ENCODE measurements at places on chromosomes 11 and 22.

- DNase-seq = no peak
Measured at GRCh38 chr11:57546869-57547475, 9.6 kb downstream of the SMTNL1 start.

GRCh38 chr22:30398685-30399680, 2.2 kb downstream of the SEC14L2 start:
- no peak for DNase-seq

- DNase-seq = no peak
Measured at GRCh38 chr22:44895296-44896055, 114.3 kb downstream of the PHF21B start.

DNA sequence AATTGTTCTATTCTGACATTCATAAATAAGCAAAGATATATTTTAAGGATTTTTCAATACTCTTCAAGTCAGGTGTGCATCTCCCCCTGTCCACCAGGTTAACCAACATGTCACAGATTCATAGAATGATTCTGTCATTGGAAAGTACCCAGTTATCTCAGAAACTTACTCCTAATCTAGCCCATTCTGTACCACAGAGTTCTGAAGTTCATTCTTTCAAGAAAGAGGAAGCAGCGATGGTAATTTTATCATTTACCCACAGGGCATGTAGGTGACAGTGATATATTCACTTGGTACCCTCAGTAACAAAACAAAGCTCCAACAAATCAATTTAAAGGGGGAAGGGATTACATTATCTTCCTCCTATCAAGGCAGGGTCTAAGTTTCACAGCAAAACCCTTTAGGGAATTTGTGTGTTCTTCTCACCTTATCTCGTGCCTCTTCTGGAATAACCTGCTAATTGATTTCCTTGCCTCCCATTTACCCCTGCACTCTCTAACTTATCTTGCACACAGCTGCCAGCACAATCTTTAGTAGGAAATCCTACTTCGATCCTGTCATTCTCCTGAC, 19.0 kb upstream of the MPPED2 start:
- DNase-seq = no peak

DNA sequence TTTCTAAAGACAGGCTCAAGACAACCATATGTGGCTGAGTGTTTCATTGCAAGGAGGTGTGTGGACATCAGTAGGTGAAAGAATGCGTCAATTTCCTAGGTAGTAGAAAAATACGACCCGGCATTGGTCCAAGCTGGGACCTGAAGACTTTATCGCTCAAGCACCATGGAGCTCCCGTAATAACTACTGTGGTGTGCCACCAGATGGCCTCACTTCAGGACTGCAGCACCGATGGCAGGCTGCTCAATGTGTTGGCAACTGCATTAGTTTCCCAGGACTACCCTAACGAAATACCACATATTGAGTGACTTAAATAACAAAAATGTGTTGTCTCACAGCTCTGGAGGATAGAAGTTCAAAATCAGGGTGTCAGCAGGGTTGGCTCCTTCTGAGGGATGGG, 72.4 kb upstream of the FAT3 start:
- DNase-seq = no peak

DNA sequence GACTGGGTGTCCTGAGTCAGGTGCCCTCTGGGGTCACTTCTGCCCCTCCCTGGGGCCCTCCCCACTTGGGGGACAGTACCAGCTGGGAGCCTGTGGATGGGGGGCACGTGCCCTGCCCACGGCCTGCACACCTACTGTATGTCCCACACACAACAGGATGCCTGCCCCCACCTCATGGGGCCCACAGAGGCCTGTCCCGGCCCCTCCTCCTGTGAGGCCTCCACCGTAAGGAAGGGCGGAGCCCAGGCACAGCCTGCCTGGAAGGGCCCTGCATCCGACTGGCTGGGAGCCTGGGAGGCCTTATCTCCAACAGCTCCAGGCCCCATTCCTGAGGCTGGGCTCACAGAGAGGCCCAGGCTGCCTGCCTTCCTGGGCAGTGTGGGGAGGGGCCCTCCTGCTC, 47.8 kb downstream of the BRSK2 start:
- DNase-seq = peak; percentile 27

DNA sequence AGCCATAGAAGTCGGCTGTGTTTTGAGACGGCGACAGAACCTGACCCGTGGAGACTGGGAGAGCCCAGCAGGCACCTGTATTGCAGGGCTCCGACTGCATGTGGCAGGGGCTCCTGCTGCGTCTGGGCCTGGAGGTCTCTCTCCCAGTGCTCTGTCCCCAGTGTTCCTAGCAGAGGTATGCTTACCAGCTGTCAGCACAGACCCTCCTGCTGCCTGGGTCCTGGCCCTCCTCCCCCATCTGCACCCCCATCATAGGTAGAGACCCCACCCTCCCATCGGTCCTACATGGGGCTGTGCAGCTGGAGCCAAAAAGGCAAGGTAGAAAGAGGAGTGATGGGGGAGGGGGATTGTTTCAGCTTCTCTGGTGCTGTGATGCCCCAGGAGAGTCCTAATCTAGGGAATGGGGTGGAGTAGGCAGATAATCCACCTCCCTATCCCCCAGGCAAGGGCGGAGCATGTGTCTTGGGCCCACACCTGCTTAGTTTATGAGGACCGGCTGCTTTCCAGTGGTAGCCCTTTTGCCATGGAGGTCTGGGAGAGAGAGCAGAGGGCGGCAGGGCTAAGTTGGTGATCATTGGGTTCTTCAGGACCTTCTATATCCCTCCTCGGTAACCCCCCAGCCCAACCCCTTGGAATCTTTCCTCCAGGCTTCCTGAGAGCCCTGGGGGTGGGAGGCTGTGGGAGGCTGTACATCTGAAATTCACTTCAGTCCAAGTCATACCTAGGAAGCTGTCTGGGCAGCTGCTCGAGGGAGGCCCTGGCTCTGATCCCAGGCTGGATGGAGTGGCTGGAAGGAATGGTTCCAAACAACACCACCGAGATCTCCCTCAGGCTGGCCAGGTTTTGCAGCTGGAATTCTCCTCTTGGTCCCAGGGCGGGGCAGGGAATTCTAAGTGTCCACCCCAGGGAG, 5.3 kb downstream of the SLC7A4 start:
- no peak for DNase-seq

- DNase-seq = no peak
Measured at GRCh38 chr11:86490582-86490981, 115.9 kb downstream of the CCDC81 start.

- peak; percentile 60 for DNase-seq
Measured at GRCh38 chr22:28829358-28830181, 29.2 kb upstream of the XBP1 start.

DNA sequence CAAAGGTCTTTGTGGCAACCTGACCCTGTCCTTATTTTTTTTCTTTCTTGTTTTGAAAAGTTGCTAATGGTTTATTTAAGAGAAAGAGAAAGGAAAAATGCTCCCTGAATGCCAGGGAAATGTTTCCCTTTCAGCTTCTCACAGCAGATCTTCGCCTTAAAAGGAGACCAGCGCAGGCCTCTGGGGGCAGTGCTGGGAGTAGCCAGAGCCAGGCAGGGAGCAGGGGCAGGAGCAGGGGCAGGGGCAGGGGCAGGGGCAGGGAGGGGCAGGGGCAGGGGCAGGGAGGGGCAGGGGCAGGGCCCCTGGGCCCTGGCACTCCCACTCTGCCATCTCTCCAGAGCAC, 5.1 kb downstream of the MOB2 start:
- no peak for DNase-seq

GRCh38 chr11:88301488-88302140, 35.9 kb downstream of the CTSC start:
- DNase-seq = no peak

DNA sequence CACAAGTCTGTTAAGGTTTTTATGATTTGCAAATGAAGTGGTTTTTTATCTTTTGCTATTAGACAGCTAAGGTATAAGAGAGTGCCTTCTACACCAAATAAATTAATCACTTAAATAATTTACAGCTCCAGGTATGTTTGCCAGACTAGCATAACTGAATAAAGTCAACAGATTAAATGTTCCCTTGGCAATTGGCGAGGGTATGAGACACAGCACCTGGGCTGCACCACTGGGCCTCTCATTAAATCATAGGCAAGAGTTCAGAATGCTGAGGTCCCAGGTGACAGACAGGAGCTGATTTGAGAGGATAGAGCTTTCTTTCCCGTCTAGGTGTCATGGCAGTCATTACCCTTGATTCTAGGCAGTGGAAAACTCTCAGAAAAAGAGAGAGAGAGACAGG, 62.6 kb upstream of the WT1 start:
- DNase-seq = no peak

GRCh38 chr11:36763187-36763586, 165.2 kb upstream of the RAG2 start:
- DNase-seq = no peak

- DNase-seq = peak; percentile 27
Measured at GRCh38 chr11:121321614-121322243, 29.2 kb downstream of the SC5D start.

DNA sequence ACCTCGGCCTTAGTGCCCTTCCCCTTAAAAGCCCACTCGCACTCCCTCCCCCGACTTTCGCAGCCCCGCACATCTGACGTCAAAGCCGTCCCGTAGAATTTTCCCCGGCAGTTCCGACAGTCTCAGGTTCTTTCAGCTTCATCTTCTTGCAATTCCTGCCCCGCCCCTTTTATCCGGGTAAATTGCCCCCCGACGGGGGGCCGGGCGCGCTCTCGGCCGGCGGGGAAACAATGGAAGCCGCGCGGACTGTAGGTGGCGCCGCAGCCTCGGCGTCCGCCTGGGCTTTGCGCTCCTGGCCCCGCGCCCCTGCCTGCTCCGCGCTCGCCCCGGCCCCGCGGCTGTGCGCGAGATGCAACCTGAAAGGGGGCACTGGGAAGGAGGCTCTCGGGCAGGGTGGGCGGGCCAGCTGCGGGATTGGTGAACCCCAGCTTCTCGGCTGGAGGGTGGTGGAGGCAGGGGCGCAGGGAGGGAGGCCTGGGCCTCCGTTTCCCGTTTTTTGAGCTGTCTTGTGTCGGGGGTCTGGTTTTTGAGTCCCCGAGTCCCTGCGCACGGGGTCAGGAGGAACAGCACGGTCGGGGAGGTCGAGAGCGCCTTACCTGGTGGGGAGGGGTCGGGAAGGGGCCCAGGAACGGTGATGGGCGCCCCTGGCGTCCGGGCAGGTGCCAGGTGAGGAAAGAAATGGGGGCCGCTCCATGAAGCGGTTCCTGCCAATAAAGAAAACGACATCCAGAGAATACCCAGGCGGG, 859 bp upstream of the FGF19 start:
- no peak for DNase-seq

- no peak for DNase-seq
Measured at GRCh38 chr11:76670485-76671236, at the start of gene LRRC32. TSS of gene LRRC32 (minus strand) at chr11:76670747. CDS start at chr11:76665954, 4,793 bp downstream.

- DNase-seq = no peak
Measured at GRCh38 chr22:46538814-46539160, 1.4 kb upstream of the CELSR1 start.

DNA sequence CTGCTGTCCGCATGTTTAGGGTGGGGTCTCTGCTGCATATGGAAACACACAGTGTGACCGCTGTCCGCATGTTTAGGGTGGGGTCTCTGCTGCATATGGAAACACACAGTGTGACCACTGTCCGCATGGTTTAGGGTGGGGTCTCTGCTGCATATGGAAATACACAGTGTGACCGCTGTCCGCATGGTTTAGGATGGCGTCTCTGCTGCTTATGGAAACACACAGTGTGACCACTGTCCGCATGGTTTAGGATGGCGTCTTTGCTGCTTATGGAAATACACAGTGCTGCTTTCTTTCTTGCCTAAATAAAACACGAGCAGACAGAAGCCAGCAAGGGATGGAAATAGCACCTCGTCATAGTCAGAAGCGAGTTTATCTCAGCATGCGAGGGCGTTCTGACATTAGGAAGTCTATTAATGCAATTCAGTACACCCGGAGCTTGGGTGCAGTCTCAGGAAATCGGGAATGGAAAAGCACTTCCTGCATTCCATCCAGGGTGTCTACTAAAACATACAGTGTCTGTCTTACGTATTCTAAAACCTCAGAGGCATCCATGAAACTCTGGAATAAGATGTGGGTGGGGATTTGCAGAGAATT, 32.6 kb upstream of the TOLLIP start:
- peak; percentile 9 for DNase-seq

- no peak for DNase-seq
Measured at GRCh38 chr11:9057007-9057406, 34.4 kb downstream of the SCUBE2 start.

DNA sequence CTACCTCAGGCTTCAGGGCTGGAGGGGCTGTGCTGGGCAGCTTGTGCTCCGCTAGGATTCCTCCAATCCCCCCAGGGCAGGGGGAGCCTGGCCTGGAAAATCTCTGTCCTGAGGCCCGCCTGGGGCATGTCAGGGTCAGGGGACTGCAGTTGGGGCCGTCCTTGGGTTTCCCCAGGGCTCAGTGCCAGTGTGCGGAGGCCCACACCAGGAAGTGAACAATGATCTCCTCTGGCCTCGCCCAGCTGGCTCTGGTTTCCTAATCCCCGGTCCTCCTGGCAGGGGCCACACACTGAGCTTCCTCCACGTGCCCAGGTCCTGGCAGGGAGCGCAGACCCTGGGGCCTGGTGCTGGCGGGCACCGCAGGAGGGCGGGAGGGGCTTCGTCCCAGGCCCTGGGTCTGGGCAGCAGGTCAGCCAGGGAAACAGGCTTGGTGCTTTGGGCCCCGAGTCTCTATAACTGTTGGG, 1.4 kb upstream of the MUC2 start:
- peak; percentile 57 for DNase-seq

DNA sequence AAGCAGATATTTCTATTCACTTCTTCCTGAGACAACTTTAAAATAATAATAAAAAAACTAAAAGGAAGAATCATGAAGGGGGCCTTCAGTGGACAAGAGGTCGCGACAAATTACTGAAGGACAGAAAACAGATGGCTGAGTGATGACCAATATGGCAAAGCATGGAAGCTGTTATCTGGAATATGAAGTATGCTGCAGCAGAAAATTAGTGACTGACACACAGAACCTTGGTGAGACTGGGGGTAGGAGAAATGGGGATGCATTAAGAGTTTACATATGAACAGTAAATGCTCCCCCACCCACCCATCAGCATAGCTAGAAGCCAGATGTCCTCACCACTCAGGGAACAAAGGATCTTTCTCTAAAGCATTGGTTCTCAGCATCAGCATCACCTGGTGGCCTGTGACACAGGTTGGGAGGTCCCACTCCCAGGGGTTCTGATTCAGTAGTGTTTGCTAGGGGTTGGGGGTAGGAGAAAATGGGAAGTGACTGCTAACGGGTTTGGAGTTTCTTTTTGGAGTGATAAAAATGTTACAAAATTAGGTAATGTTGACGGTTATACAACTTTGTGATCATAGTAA, 59.7 kb downstream of the NARS2 start:
- no peak for DNase-seq

- no peak for DNase-seq
Measured at GRCh38 chr11:83835423-83835822, 549.3 kb upstream of the CCDC90B start.
